ENCODE measurements at places on chromosomes 7 and 10.

GRCh38 chr7:30837581-30837980 lies 66.4 kb downstream of the MINDY4 start:
- no peak for DNase-seq

- DNase-seq = no peak
Measured at GRCh38 chr10:13681528-13681927, 94.8 kb downstream of the PRPF18 start.

- DNase-seq = no peak
Measured at GRCh38 chr7:108181073-108181985, 51.2 kb upstream of the LAMB4 start.

- no peak for DNase-seq
Measured at GRCh38 chr10:61903928-61904344, 2.4 kb downstream of the ARID5B start.

GRCh38 chr10:47090903-47091302 lies 179.7 kb downstream of the PTPN20 start:
- DNase-seq = no peak

DNA sequence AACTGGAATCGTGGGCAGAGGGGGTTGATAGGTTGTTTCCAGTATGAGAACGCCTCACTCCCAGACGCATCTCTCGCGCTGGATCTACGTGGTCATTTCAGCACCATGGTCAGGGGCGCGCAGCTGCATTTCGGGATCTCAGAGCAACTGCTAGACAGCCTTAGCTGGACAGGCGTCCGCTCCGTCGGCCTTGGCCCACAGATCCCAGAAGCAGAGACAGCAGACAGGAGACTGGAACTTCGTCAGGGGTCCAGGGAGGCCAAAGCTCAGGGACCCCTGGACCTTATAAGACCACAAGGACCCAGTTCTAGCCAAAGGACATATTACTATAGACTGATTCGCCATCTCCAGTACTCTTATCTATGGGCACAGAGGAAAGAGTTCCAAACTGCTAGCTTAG lies 5.3 kb downstream of the NEUROG3 start:
- DNase-seq = no peak

DNA sequence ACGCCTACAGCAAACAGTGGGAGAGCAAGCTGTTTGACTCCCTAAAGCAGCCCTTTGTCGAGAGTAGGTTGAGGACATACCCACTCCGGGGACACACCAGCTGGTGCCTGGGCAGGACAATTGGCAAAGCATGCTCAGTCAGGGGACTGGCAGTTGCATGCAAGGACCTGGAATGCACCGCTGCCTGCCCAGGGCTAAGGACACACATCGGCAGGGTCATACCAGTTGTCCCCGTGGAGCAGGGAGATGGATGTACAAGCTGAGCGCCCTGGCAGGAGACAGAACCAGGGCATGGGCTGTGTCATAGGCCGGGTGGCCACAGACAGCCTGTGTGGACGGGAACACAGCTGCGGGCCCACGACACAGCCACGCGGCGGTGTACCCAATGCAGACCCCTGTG lies 18.3 kb upstream of the ELN start:
- DNase-seq = no peak

- DNase-seq = no peak
Measured at GRCh38 chr7:7221599-7222038, 39.3 kb downstream of the C1GALT1 start.

DNA sequence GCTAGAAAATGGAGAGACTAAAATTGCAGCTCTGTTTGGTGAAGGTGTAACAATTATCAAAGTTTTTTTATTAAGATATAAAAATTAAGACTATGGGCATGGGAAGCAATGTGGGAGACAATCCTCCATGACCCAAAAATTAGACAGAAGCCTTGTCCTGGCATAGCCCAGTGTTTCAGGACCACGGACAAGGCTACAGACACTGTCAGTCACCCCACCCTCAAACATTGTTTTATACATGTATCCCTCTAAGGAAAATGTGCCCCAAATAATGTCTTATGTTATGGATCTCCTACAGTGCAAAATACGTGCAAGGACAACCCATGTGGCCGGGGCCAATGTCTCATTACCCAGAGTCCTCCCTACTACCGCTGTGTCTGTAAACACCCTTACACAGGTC lies 24.0 kb downstream of the HABP2 start:
- DNase-seq = no peak

DNA sequence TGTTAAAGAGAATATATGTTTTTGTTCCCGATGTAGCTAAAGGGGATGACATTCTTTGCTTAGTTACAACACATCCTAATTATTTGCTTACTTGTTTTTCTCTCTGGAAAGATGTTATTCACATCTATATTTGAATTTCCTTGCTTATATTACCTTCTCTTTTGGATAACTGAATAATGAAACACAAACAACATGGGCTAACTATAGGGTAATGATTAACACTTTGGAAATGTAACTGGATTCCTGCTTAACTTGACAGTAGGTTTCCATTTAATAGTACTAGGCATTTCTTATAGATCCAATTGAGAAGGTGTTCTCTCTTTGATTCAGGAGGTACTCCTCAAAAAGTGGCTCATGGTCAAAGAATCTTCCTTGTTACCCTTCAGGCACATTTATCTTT lies 141.1 kb downstream of the CCSER2 start:
- DNase-seq = no peak

GRCh38 chr7:34156336-34156735 lies 251.0 kb downstream of the BMPER start:
- no peak for DNase-seq

- no peak for DNase-seq
Measured at GRCh38 chr7:44769376-44769775, 20.7 kb downstream of the ZMIZ2 start.

DNA sequence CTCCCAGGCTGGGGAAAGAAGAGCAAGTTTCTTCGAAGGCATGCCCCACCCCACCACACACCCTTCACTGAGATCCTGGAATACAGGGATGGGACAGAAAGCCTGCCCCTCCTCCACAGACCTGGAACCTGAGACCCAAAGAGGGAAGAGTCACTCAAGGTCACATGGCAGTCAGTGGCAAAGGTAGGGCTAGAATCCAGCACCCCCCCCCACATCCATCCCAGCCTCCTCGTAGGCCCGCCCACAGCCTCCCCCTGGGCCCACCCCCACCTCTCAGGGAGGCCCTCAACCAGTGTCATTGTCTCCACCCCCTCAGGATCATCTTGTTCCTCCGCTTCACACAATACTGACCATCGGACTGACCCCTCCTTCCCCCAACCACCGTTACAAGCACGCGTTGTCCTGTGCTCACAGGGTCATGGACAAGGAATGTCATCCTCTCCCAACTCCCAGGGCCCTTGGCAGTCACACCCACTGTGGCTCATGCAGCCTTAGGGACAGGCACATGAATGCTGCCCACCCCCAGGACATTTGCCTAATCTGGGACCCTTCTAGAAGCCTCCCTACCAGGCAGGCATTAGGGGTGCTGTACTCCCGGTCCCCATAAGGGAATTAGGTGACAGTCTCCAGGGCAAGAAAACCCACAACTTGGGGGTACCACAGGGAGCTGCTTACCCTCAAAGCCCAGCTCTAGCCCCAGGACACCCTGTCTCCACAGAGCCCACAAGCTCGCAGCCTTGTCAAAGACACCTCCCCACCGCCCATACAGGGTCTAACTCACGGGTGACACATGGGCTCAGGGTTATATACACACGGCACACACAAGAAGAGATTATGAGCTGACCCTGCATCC lies 1.4 kb downstream of the KCNH2 start:
- no peak for DNase-seq

- DNase-seq = no peak
Measured at GRCh38 chr10:35306852-35307251, 29.5 kb upstream of the CCNY start.

DNA sequence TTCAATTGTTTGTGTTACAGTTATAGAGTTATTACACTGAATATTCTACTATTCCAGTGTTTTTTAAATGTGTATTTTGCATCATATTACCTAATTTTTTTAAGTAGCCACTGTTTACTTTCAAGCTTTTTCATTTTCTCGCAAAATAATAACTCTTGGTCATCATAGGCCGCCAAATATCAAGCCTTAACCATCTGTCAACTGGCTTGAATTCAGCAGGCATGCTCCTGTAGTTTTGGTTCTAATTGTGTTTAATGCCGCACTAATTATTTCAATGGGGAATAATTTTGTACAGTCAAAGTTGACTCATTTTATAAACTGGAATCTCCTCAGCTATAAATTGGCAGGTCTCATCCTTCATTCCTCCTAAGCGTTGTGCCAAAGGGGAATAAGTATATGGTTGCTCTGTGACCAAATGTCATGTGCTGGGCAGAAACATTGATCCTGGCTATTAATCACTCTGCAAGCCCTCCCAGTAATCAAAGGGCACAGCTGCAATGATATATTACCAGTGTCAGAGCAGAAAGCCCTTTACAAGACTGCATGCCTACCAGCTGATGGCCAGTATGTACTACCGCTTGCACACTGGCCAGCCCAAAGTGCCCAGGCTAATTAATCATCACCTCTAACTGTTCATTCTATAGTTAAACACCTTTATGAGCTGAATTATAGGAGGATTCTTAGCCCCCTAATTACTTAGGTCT lies 74.8 kb downstream of the SKAP2 start:
- DNase-seq = no peak

- DNase-seq = no peak
Measured at GRCh38 chr10:127600479-127600878, 51.4 kb downstream of the NPS start.

- DNase-seq = no peak
Measured at GRCh38 chr10:25487266-25487665, 312.5 kb downstream of the GPR158 start.

- DNase-seq = no peak
Measured at GRCh38 chr10:110833234-110833940, 38.3 kb upstream of the PDCD4 start.

DNA sequence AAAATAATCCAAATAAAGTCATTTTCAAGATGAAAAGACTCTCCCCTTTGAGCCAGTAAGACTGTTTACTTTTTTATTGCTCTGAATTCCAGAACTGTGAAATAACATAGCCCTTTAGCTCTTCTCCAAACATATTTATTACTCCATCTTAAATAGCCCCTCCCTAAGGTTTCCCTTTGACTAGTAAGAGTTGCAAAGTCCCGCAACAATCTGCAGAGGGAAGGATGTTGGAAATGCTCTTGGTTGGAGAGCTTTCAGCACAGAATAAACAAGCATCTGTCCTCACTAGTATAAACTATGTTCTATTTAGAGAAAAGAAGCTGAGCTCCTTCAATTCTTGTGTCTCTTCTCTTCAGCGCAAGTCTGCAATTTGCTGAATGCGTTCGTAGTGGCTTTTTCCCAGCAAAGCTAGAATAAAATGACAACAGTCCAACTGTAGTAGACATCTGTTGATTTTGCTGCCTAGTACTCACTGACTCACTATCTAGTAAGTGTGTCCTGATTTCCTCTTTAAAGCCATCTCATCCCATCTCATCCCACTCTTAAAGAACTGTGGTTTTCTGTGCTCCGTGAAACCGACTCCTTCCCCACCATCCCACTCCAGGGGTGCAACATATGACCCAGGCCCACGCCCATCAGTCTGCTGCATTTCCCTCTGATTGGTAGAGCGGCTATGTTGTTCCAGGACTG lies 104.0 kb downstream of the FAM107B start:
- no peak for DNase-seq

DNA sequence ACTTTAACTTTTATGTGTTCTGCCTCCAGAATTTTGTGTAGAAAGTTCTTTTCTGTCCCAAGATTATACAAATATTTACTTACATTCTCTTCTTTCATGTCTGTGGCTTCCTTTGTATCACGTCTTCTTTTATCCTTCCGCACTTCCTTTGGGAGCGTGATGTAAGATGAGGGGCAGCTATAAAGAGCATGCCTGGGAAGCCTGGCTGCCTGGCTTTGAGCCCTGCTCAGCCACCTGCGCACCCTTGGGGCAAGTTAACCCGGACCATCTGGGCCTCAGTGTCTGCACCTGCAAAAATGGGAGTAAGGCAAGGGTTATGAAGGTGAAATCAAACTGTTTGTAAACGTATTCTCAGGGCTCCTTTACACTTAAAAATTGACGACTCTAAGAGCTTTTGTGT lies 25.2 kb downstream of the PALD1 start:
- no peak for DNase-seq

- DNase-seq = no peak
Measured at GRCh38 chr7:142248166-142249160, 9.4 kb downstream of the PRSS58 start.

DNA sequence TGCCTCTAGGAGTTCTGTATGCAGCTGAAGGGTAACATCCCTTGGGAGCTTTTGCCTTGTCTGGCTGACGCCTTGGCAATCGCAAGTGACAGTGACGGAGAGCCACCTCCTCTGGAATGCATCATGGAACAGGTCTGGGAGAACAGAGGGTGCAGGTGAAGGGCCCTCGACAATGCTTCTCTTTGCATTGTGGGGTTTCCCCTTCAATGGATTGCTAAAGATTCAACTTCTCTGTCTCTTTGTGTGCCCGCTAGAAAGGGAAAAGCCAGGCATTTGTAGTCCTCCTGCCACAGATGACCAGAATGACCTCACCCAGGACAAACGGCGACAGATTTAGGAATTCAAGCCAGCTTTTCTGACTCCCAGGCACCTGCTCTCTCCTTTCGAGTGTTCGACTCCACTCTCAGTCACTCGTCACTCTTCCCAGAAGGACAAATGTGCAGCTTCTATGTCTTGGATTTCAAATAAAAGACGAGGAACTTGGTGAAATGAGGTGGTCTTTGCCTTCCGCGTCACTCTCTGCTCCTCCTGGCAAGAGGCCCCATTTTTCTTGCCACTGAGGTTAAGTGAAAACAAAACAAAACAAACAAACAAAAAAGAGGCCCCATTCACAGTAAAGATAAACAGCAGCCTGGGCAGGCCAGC lies 26.1 kb downstream of the IL2RA start:
- DNase-seq = no peak

- no peak for DNase-seq
Measured at GRCh38 chr7:75965617-75966016, 28.8 kb downstream of the TMEM120A start.

- DNase-seq = no peak
Measured at GRCh38 chr10:116055917-116056252, 217.1 kb downstream of the GFRA1 start.

DNA sequence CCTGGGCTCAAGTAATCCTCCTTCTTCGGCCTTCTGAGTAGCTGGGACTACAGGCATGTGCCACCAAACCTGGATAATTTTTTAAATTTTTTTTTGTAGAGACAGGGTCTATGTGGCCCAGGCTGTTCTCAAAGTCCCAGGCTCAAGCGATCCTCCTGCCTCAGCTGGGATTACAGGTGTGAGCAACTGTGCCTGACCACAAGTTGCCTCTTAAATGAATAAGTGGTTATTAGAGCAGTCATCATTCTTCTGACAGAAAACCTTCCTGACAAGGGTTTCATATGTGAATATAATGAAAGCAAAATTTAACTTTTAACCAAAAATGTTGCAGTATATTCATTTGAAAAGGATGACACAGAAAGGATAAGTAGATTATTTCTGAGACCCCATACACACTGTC lies 532.5 kb downstream of the GRM8 start:
- DNase-seq = no peak

DNA sequence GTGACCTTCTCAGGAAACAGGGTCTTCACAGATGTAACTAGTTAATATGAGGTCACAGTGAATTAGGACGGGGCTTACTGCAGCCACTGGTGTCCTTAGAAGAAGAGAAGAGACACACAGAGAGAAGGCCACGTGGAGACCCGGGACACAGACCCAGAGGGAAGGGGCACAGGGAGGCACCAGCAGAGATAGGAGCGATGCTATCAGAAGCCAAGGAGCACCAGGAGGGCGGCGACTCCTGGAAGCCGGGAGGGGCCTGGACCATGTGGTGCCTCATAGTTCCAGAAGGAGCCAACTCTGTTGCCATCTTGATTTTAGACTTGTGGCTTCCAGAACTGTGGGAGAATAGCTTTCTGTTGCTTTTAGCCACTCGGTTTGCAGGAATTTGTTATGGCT lies 505.9 kb downstream of the TCERG1L start:
- no peak for DNase-seq

- no peak for DNase-seq
Measured at GRCh38 chr10:75018251-75018650, 93.2 kb upstream of the SAMD8 start.

Measured in stimulated activated CD8-positive, alpha-beta memory T cell treated with anti-CD3 and anti-CD28 coated beads, Interleukin-7, amount 100 ng/mL, for 24 hours (primary cell).